Mammary epithelial cell (primary cell): ENCODE measurements at places on chromosomes 4 and X. TPM values are rescaled to one million over a fixed set of nuclear protein-coding genes. Genes with fewer than 3 reads are reported as not detected.

Gene VSIG4
- total RNA-seq: not detected in 2 replicates

DNA sequence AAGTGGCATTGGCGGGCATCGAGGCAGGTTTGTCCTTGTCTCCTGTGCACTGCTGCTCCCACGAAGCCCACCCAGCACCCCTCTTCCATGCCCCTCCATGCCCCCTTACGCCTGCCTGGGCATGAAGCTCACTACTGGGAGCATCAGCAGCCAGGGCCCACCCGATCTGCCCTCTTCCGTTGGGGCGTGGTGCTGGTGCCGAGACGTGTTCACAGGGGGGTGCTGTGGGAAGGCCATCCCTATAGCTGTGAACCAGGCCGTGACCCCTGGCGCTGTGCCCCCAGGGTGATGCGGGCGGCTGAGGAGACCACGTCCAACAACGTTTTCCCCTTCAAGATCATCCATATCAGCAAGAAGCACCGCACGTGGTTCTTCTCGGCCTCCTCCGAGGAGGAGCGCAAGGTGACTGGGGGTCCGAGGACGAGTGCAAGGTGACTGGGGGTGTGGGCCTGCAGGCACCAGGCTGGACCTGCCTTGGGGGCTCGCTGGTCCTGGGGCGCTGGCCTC lies 19.3 kb upstream of the ADD1 start:
- no peak for DNase-seq

- peak; percentile 52 for DNase-seq
These were observed 522 bp downstream of the FNIP2 start for GRCh38 chr4:158769175-158769921.

Gene RS1
- total RNA-seq: not detected

GRCh38 chrX:17606231-17606630 lies 131.1 kb upstream of the SCML1 start:
- DNase-seq: no peak

Gene ARSJ
- total RNA-seq: 39.8 TPM

GRCh38 chr4:181234951-181235680 lies 1008.1 kb upstream of the TENM3 start:
- DNase-seq: no peak
